ENCODE measurements at places on chromosomes 5 and 9. TPM values are rescaled to one million over a fixed set of nuclear protein-coding genes. Genes with fewer than 3 reads are reported as not detected.

CDH18 gene
- total RNA-seq, result not detected

- DNase-seq, result no peak
Observed at GRCh38 chr9:7315746-7316145, 483.8 kb downstream of the DMAC1 start.

NLN gene
- 13.9 TPM for total RNA-seq

CDC20B gene
- total RNA-seq, result not detected

DNA sequence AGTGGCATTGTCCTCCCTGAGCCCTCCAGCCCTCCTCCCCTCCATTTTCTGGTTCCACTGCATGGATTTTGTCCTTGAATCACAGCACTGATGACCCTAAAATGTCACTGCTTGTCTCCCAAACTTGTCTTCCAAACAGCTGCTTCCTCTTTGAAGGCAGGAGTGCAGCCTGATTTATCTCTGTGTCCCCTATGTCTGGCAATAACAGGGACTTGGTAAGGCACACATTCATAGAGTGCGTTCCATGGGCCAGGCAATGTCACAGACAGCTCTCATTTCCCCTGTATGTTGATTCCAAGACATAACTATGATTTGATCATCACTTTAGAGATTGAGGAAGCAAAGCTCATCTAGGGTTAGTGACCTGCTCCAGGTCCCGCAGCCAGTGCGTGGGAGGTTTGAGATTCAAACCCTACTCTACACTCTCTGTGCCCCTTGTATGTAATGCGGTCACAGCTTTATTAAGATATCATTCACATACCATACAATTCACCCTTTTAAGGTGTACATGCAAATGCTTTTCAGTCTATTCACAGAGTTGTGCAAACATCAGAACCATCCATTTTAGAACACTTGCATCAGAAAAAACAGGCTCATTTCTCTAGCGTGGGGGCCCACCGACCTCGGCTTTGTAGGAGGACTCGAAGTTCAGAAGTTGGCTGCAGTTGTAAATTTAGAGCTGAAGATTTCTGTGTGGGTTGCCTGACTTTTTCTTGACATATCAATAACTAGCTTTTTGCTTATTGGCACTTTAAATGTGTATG is 28.4 kb upstream of the BOD1 start:
- no peak for DNase-seq

LMNB1 gene
- 6.2 TPM for total RNA-seq

GRCh38 chr9:76646249-76646648 is 118.0 kb upstream of the PCA3 start:
- no peak for DNase-seq

- no peak for DNase-seq
Observed at GRCh38 chr9:84827216-84827765, 157.8 kb downstream of the NTRK2 start.

DNA sequence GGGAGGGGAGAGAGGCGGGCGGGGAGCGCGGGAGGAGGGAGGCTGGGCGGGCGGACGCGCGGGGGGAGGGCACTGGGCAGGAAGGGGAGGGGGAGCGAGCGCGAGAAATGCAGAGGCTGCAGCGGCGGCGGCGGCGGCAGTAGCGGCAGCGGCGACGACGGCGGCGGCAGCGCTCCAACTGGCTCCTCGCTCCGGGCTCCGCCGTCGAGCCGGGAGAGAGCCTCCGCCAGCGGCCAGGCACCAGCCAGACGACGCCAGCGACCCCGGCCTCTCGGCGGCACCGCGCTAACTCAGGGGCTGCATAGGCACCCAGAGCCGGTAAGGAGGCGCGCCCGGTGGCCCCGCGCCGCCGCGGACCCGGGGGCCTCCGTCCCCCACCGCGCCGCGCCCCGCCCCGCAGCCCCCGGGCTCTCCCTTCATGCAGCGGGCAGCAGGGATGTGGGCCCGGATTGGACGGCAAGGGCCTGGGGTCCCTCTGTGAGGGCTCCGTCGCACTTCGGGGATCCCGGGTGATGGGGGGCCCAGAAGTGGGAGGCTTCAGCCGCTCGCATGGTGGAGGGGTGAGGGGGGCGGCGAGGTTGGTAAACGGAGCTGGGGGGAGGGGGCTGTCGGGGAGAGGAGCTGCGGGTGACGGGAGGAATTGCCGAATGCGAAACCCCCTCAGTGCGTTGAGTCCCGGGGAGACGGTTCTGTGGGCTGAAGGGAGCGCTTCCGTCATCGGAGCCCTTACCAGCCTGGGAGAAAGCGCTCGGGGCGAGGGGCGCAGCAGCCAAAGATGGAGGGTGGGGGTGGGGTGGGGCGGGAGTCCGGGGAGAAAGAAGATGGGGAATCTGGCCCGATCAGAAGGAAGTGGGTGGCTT is at the start of gene BASP1:
TSS of gene BASP1 (plus strand) at position 139 of the 860 bp plus-strand sequence. CDS start 57,586 bp downstream, outside the sequence.
- peak; percentile 81 for DNase-seq

SLC4A9 gene
- 0.21 TPM for total RNA-seq

PCDHGA9 gene
- 3.6 TPM for total RNA-seq

Measured in left cardiac atrium (tissue), 4 donors.